ENCODE measurements at places on chromosomes 7 and 10. TPM values are rescaled to one million over a fixed set of nuclear protein-coding genes. Genes with fewer than 3 reads are reported as not detected.
A peak's percentile ranks its signal among the peaks of the same experiment; 100 is the strongest.

Gene CALCR
- total RNA-seq: not detected

Gene SNCG
- 92.0 TPM for total RNA-seq

- H3K4me3 ChIP-seq: no peak overlapping the region
- H3K36me3 ChIP-seq: no peaks in the 10 kb centered on the region
- H3K4me1 ChIP-seq: peaks cover 8% of the 10 kb centered on the region
- no peak overlapping the region for H3K27ac ChIP-seq
- H3K27me3 ChIP-seq: no peaks in the 10 kb centered on the region
These were observed 387.6 kb upstream of the NRP1 start for GRCh38 chr10:33722067-33722466.

- no peaks in the 10 kb centered on the region for H3K36me3 ChIP-seq
- peaks cover 15% of the 10 kb centered on the region for H3K4me1 ChIP-seq
- peak overlapping the region; percentile 84 for H3K27ac ChIP-seq
- H3K4me3 ChIP-seq: no peak overlapping the region
These were observed 98.8 kb downstream of the HECW1 start for GRCh38 chr7:43211286-43211685.

DNA sequence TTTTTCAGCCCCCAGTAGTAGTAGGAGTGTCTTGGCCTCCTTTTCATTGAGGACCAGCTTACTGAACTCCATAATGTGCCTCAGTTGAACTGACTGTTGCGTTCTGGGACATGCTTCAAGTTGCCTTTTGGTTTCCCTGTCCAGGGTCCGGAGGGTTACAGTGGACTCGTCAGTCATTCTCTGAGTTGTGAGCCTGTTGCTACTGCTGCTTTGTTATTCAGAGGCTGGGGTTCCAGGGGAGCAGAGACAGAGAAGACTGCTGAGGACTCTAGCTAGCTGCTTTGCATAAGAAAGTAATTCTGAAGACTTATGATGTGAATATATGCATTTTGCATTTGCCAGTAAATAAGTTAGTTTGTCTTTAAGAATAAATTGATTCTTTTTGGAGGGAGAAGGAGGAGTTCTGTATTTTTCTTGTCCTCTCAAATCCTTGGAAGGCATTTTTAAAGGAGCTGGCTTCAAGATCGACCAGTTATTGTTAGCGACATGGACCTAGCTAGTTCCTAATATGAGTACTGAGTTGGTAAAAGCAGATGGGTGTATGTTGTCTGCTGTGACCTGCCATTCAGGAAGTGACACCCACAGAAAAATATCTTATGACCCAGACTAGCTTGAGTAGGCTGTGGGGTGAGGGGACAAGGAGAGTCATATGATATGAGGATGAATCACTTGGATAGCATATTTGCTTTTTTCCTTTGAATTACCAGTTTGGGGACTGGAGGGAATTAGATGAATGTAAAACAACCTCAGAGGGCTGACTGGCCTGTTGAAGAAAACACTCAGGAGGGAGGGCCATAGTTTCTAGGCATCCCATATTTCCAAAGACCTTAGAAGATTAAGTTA is 8.3 kb downstream of the PI4K2A start:
- DNase-seq: no peak
- peak overlapping the region; percentile 71 for H3K27ac ChIP-seq
- no peaks in the 10 kb centered on the region for H3K27me3 ChIP-seq
- H3K36me3 ChIP-seq: peaks cover 16% of the 10 kb centered on the region

- H3K4me3 ChIP-seq: no peak overlapping the region
- DNase-seq: no peak
- H3K36me3 ChIP-seq: no peaks in the 10 kb centered on the region
- no peak overlapping the region for H3K27ac ChIP-seq
- no peaks in the 10 kb centered on the region for H3K4me1 ChIP-seq
These were observed 205.2 kb upstream of the ADARB2 start for GRCh38 chr10:1942478-1942877.

DNA sequence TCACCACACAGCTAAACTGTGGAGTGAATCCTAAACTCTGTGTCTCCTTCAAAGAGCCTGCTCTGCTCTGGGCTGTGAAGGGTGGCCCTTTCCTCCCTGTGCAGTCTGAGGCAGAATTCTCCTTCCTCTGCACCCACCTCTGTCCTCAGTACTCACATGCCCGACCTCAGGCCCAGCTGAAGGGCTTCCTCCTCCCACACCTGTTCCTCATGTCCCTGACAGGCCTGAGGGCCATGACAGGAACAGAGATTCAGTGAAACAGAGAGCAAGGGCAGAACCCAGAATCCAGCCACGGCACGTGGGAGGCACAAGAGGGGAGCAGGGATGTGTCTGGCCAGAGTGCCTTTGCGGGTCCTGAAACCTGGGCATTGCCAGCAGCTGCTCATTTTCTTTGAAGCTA is 13.9 kb downstream of the CREB3L2 start:
- H3K4me1 ChIP-seq: peaks cover 54% of the 10 kb centered on the region
- no peak overlapping the region for H3K4me3 ChIP-seq
- peaks cover 7% of the 10 kb centered on the region for H3K36me3 ChIP-seq
